ENCODE measurements at places on chromosomes 11 and 22.

DNA sequence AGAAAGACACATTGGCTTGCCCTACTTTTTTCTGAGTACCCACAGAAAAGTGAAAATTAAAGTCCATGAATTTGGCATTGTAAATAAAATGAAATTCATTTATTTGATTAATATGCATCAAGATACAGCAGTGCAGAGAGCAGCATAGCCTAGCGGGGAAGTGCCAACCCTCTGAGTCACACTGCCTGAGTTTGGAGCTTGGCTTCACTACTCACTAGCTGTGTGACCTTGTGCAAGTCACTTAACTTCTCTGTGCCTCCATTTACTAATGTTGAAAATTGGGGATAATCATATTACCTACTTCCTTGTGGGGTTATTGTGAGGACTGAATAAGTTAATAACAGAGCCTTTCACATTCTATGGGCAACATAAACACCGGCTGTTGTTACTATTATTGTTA, 111.5 kb upstream of the CSNK2A3 start:
- no peak for DNase-seq

DNA sequence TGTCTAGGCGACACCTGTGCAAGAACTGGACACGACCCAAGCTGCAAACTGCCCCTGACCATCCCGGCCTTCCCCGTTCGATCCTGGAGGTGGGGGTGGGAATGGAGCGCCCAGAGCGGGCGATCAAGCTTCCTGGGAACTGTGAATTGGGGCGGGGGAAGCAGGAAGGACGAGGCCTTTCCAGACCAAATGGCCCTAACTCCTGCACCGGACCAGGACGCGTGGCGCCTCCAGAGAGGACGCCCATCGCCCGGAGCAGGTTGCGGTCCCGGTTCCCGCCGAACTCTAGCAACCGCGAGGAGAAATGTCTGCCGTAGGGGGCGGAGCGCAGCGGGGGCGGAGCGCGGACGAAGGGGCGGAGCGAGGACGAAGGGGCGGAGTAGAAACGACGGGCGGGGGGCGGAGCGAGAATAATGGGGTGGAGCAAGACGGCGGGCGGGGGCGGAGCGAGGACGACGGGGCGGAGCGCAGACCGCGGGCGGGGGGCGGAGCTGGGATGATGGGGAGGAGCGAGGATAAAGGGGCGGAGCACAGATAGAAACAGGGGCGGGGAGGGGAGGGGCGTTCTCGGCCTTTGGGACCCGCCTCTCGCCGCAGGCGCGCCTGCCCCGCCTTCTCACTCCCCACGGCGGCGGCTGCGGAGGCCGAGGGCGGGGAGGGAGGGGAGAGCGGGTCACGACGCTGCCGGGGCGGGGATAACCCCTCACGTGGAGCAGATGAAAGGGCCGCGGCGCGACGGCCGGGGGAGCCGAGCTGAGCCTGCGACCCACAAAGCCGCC, at the start of gene ZNRF3:
ZNRF3 (plus strand) TSS at position 695 of the 779 bp plus-strand sequence. CDS start 195 bp downstream, outside the sequence.
- DNase-seq = peak; percentile 94

DNA sequence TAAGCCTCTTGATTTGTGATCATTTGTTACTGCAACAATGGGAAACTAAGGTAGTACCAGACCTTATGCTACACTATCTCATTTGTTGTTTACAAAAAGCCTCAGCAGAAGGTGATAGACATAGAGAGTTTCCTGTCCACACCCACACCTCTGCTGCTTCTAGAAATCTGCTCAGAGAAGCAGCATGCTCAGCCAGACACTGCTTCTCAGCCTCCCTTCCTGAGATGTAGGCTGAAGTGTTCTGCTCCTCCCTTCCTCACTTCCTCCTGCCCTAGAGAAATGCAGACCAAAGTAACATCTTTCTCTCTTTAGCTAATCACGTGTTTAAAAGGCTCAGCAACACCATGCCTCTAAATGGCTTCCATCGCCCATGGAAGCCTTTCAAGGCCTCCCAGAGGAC, 88.4 kb downstream of the SLC1A2 start:
- no peak for DNase-seq

- no peak for DNase-seq
These were observed 13.3 kb downstream of the TMEM258 start for GRCh38 chr11:61778920-61779650.

GRCh38 chr11:47915374-47915773, 65.0 kb upstream of the PTPRJ start:
- DNase-seq = peak; percentile 28

GRCh38 chr11:48099916-48100446, 116.6 kb upstream of the OR4B1 start:
- no peak for DNase-seq

DNA sequence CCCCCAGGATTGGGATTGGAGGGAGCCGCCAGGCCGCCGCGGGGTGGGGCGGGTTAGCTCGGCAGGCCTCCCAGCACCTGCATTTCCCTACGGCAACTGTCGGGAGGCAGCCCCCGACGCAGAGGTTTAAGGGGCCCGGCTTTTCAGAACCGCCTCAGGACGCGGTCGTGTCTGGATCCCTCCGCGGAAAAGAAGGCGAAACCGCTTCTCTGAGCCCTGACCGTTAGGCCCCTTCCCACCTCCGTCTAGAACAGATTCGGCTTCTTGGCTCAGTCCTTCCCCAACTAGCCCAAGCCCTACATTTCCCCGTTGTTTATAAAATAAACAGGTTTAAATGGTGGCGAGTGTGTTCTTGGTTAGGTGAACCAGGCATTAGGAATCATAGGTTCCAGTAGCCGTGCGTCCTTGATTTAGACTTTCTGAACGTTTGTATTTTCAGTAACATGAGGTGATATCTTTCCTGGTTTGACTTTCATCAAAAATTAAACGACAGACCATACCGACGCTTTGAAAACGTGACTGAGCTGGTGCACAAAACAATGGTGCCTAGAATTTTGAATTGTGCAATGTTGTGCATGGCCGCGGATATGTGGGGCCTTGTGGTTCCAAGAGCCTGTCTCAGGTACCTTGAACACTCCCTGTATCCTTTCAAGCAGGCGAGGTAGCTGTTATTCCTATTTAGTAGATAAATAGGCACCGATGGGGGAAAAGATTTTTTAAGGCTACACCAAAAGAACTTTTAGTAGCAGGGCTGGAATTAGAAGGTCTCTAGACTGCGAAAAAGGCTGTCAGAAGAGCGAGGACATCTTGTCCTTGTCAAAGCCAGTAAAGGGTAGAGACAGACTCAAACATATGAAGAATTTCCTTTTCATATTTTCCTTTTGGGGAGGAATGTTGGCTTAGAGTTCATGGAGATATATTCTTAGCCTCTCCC, 1.2 kb upstream of the HSPA8 start:
- peak; percentile 53 for DNase-seq

DNA sequence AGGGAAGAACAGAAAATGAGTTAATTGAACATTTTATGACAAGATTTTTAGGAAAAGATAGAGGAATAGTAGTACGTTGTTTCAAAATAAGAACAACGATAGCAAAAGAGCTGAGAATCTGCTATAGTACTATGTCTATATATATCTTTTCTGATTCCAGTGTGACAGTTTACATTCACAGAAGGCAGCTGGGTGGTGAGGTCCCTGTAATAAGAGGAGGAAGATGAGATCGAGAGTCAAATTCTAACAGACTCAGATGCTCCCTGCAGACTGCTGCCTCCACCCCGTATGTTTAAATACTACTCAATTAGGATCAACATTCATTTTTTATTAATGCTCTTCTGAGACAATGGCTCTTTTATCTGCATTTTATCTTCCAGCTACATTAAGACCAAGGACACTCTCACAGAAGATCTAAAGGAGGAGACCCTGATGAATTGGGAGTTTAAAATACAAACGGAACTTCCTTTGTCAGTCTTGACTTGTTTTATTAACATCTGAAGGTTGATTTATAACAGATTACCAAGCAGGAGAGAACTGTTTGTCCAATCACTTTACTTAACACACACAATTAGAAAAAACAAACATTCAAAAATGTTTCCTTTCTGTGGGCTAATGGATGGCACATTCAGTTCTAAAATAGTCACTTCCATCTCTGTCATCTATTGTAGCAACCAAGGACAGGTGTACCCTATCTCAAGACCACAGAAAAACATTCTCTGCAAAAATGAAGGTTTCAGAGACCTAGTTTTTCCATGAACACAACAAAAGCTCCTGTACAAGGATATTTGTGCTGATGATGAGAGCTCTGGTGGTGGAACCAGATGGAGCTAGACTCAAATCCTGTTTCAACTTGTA, 240.2 kb downstream of the CADM1 start:
- DNase-seq = no peak

DNA sequence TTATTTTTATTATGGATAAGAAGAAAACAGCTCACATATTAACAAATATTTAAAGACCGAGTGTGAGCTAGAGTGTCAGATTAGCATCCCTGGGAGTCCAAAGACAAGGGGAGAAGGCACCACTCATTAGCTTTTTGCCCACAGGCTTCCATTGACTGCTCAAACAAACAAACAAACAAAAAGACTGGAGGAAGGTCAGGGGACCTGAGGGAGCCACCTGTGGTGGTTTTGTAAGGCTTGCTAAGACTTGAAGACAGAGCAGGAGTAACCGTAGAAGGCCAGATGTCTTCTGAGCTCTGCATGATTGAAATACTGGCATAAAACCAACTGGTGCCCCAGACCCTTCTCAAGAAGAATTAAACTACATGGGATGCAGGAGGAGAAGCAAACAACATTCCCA, 395.2 kb upstream of the CNTN5 start:
- no peak for DNase-seq

DNA sequence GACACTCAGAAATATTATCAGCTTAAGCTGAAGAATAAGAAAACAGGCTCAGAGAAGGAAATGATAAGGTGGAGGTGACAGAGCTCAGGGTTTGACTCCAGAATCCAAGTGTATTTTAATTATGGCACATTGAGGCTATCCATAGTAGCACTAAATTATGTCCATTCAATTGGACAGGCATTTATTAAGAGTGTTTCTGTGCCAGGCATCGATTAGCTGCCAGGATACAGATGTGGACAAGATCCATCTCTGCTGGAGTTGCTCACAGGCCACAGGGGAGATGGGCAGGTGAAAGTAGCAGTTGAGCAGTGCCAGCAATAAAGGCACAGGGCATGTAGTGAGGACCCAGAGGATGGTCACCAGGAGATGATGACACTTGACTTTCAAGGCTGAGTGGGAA, 592.5 kb downstream of the INSC start:
- no peak for DNase-seq

- no peak for DNase-seq
These were observed 75.7 kb downstream of the SCUBE1 start for GRCh38 chr22:43267332-43267980.

DNA sequence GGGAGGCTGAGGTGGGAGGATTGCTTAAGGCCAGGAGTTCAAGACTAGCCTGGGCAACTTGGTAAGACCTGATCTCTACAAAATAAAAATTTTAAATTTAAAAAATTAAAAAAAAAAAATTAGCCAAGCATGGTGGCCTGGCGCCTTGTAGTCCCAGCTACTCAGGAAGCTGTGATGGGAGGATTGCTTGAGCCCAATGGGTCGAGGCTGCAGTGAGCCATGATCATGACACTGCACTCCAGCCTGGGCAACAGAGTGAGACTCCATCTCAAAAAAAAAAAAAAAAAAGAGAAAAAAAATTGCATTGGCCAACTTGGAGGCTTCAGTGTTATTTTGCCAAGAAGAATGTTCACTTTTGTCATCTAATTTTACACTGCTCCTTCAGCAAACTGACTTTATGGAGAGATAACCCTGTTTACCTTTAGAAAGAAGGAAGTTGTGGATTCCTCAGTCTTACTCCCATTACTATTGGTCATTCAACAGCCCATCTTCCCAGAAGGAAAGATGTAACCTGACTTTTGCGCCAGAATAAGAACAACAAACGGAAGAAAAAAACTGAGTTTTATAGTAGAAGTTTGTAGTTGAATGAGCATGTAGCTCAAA, 13.1 kb downstream of the KMT2A start:
- no peak for DNase-seq

GRCh38 chr11:69470793-69471728, 10.4 kb upstream of the LINC01488 start:
- DNase-seq = no peak

- DNase-seq = peak; percentile 49
These were observed 407.3 kb upstream of the ANO3 start for GRCh38 chr11:25924586-25924985.

- DNase-seq = peak; percentile 86
These were observed 26.6 kb downstream of the PRDM11 start for GRCh38 chr11:45173064-45173463.

DNA sequence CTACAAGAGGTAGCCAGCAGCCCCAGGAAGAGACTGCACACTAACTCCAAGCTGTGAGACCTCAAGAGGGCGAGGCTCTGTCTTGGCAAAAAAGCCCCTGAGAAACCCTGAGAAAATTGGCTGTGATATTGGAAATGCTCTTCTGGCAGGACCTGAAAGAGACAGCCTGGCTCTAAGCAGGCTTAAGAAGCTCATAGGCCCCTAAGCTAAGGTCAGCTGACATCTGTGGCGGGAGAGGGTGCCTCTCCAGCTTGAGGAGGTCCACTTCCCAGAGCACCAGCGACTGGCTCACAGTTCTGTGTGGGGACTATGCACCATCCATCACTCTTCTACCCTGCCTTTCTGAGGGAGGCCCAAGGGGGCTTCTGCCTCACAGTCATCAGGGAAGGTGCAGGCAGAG, 12.4 kb downstream of the PLEKHA7 start:
- no peak for DNase-seq

- no peak for DNase-seq
These were observed 18.6 kb downstream of the USH1C start for GRCh38 chr11:17525570-17525969.

DNA sequence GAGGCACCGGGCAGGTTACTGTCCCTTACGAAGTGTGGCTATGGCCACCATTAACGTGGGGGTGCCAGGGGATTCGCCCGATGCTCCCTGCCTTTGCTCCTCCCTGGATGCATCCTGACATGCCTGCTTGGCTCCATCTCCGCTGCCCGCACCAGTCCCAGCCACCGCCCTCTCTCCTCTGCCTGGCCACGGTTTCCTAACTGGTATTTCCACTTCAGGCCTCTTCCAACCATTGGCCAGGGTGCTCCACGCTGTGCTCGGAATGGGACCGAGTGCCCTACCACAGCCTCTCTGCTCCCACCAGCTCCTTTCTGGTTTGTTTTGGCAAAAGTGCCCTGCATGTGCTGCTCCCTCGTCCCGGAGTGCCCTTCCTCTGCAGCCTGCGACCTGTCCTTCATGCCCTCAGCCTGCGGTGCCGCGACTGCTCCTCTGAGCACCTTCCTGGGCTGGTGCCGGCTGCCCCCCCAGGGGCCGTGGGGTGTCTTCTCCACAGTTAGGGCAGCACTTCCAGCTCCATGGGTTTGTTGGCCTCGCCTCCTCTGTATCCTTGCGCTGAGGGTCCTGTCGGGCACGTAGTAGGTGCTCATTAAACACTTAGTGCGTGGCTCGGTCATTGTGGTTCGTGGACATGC, 12.6 kb upstream of the GRAMD4 start:
- DNase-seq = no peak

- DNase-seq = no peak
These were observed 63.8 kb downstream of the SC5D start for GRCh38 chr11:121356357-121356756.

DNA sequence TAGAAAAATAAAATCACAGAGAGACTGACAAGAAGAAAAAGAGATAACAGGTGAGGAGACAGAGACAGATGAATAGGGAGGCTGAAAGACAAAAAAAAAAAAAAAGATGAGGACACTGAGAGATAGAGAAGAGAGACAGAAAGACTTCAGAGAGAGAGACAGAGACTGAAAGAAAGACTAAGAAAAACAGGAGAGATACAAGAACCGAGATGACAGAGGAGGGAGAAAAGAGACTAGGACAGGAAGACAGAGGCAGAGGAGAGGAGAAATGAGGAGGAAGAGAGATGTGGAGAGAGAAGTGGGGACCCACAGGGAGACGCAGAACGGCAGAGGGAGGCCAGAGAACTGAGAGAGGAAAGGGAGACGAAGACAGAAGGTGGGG, 771 bp downstream of the GPR83 start:
- DNase-seq = no peak

Data from colonic mucosa (tissue), 4 donors.